ENCODE measurements at places on chromosomes 7 and 10.

DNA sequence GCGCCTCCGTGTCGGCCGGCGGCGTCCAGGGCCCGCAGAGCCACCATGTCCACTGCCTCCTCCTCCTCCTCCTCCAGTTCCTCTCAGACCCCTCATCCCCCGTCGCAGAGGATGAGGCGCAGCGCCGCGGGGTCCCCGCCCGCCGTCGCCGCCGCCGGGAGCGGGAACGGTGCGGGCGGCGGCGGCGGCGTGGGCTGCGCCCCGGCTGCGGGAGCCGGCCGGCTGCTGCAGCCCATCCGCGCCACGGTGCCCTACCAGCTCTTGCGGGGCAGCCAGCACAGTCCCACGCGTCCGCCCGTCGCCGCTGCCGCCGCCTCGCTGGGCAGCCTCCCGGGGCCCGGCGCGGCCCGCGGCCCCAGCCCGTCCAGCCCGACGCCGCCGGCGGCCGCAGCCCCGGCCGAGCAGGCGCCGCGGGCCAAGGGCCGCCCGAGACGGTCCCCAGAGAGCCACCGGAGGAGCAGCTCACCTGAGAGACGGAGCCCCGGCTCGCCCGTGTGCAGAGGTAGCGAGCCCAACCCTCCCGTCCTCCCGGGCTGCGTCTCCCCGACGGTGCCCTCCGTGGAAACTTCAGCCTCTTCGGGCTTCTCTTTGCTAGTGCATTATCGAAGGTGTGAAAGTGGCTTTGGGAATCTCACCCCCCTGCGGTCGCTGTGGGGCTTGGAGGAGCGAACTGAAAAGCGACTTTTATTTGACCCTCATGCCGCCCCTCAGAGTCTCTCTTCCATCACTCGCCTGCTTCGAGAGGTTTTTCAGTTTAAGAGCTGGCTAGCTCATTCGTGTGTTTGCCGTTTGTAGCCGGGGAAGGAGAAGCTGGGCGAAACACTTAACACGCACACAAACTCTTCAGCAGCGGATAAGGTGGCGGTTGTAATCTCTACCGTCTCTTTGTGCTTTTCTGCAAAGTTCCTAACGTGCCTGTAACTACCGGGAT is 975 bp downstream of the GLCCI1 start:
- peak; percentile 31 for DNase-seq

- no peak for DNase-seq
Measured at GRCh38 chr7:87512906-87513305, 37.4 kb upstream of the ABCB4 start.

GRCh38 chr7:81590131-81590530 is 179.7 kb downstream of the HGF start:
- DNase-seq, result no peak

DNA sequence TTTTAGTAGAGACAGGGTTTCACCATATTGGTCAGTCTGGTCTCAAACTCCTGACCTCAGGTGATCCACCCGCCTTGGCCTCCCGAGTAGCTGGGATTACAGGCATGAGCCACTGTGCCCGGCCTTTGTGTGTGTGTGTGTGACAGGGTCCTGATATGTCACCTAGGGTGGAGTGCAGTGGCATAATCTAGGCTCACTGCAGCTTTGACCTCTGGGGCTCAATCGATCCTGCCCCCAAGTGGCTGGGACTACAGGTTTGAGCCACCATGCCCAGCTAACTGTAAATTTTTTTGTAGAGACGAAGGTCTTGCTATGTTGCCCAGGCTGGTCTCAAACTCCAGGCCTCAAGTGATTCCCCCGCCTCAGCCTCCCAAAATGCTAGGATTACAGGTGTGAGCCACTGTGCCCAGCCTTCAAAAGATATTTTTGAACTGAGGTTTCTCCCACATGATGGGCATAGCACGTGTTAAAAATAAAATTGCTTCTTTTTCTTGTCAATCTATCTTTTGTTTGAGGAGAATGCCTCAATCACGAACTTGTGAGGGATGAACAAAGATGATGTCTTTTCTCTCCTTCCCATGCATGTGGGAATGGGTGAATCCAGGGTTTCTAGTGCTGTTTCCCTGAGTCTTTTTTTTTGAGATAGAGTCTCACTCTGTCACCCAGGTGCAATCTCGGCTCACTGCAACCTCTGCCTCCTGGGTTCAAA is 30.8 kb upstream of the PSAP start:
- no peak for DNase-seq

GRCh38 chr10:58781873-58782488 is 269.3 kb downstream of the BICC1 start:
- no peak for DNase-seq

DNA sequence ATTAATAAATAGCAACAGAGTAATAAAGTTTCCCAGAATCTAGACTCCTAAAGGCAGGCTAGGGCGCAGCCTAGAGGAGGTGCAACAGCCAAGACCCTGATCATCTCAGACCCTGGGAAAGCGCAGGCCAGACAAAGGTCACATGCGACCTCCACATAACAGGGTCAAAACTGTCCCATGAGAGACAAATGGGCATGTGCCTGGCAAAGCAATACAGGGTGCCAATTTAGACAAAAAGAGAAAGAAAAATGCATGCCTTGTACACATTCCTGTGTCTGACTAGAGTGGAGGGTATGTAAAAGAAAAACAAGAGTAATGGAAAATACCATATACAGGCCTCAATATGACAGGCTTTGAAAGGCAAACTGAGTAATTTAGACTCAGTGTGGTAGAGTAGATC is 22.2 kb downstream of the MPP7 start:
- no peak for DNase-seq

DNA sequence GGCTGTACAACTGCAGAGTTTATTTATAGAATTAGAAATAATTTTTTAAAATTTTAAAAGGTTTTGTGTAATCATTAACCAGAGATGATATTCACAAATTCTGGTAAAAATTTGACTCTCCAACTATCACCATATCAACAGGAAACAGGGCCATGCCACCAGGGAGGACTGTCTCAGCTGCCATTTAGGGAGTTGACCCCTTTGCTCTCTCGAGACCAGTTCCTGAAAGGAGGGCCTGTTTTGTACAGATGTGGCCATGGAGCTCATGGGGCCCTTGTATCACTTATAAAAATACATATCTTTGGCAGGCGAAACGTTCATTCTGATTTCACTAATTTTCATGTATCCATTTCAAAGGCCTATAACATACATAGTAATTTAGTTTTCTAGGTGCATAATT is 20.3 kb downstream of the H2AZ2 start:
- no peak for DNase-seq

- peak; percentile 50 for DNase-seq
Measured at GRCh38 chr10:70558871-70559810, 43.4 kb downstream of the PRF1 start.

- no peak for DNase-seq
Measured at GRCh38 chr10:108425283-108425964, 1260.9 kb upstream of the SORCS1 start.

- DNase-seq, result no peak
Measured at GRCh38 chr10:15869935-15870334, 9.6 kb upstream of the MINDY3 start.

DNA sequence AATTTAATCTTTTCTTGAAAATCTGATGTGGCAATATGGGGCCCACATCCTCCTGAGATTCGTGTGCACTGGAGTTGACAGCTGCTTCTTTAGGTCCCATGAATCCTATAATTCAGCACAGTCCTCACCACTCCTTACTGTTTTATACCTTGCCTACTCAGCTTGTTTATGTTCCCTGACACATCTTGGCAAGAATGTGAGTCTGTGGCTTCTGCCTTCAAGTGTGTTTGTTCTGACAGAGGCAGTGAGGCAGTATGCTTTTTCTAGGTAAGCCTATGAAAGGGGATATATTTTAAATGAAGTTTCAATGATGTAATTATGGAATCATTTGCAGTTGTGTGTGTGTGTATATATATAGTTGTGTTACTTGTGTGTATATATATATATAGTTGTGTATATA is 106.4 kb downstream of the AMPH start:
- no peak for DNase-seq

DNA sequence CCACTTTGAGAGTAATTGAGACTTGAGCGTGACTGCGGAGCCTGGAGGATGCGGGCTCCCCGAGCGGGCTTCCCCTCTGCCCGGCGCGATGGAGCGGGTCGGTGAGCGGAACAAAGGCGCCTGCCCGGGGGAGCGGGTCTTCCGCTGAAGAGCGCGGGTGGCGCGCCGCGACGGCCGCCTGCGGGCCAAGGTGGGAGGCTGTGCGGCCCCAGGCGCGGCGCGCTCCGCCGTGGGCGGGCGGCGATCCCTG is at the start of gene GALNT17:
Gene GALNT17 (plus strand): TSS at position 18 of the 250 bp plus-strand sequence.
- no peak for DNase-seq

DNA sequence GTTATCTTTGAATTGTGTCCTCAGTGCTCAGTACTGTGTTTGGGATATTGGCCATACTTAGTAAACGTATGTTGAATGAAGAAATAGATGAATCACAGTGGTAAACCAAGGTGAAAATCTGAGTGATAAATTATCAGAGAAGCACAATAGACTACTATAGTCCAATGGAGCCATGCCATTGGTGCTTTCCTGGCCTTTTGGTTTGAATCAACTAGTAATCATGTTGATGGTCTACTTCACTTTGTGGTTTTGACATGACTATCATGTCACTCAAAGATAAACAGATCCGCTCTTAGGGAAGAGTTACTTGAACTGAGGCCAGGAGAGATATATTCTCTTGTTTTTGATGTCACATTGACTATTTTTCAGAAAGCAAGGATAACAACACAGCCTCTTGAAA is 86.1 kb upstream of the IGFBP3 start:
- no peak for DNase-seq

DNA sequence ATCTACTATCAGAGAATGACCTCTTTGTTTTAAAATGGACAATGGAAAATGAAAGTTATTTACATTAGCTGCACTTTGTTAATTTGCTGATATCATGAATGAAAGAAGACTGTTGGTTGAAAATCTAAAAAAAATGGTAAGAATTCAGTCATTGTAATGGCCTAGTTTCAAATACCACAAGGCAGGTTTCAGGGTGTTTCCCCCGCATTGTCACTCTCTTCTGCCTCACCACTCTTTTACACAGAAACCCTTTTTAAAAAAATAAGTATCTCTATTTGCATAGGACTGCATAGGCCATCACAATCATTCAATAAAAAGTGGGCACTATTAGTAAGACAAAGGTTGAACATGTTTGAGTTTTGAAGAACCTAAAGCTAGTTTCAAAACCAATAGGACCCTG is 737.1 kb downstream of the INHBA start:
- no peak for DNase-seq

- no peak for DNase-seq
Measured at GRCh38 chr10:37623506-37623905, 233.9 kb downstream of the ZNF248 start.

GRCh38 chr7:158077934-158078910 is 509.4 kb downstream of the PTPRN2 start:
- no peak for DNase-seq

- DNase-seq, result no peak
Measured at GRCh38 chr10:118851062-118852035, 96.6 kb upstream of the CACUL1 start.

DNA sequence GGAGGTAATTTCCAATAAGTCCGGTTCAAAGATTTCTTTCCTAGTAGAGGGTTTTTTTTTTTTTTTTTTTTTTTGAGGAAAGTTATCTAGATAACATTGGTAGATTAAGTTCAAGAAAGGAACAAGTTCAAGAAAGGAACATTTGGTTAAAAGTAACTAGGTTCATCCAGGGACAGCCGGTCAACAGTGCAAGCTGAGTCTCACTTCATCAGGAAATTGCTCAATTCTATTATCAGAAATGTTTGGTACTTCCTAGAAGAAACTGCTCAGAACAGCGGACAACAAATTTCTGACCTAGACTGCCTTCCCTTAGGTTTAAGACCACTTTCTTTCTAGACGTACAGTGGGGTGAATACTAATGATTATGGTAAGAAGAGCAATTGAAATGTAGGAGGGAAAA is 3.7 kb upstream of the IL2RA start:
- no peak for DNase-seq

DNA sequence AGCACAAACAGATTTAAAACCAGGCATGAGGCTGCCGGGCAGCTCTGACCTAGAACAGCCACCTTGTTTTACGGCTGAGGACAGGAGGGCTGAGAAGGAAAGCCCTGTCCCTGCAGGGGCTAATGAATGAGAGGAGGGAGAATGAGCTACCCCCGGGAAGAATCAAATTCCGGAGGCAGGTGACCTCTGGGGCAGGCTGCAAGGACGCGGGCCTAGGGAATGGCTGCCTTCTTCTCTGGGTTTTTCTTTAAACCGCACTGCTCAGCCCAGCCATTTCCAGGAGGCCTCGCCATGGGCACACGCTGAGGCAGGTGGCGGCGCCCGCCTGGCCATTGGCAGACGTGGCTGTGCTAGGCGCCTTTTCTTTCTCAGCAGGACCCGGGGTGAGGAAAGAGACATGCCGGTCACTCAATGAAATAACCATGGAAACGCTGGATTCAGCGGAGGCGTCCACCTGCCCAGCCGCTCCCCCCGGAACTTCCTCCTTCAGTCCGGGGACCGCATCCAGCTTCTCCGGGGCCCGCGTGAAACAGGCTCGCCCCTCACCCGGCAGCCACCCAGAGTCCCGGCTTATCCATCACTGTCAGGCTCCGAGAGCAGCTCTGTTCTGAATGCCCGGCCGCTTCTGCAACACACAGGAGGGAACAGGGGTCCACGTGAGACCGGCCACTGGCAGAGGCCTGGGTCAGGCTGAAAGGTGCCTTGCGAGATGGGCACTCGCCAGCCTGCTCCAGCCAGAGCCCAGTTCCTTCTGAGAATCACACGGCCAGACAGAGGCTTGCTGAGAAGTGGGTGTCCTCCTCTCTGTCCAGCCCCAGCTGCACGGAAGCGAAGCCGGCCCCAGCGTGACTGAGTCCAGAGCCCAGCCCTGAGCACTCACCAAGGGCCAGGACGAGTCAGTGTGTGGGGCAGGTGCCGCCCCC is 82.1 kb downstream of the PDGFA start:
- DNase-seq, result no peak

DNA sequence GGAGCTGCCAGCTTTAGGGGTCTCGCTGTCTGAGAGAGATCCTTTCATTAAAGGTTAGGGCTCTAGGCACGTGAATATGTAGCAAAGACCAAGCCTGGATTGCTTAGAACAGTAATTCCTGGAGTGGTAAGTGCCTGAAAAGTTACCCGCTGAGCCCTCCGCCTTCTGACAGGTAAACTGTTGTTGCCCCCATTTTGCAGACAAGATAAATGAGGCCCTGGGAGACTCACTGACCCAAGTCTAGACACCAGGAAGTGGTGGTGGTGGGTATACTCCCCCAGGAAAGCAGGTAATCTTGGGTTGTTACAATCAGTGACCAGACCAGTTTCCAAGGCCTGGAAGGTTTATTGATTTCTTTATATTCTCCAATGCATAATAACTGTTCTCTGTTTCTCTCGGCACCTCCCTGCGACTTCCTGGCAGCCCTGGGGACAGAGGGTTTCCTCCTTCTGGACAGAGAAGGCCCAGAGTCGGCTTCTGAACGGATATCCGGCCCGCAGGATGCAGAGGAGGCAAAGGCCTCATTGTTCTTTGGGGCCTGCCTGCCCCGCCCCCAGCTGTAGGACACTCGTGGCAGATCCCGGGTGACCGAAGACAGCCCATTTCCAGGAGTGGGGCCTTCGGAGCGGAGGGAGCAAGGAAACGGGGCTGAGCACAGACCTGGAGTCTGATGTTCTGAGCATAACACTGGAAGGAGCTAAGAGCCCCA is 1.3 kb upstream of the GRK5 start:
- DNase-seq, result no peak

Data from stimulated activated CD4-positive, alpha-beta T cell treated with anti-CD3 and anti-CD28 coated beads, TNF-alpha, amount 100 ng/mL, for 1 hour (primary cell).